Activated T-helper 2 cell treated with anti-CD3 and anti-CD28 coated beads, Interferon-gamma antibody, Interleukin-2, Interleukin-4, amounts not matched to agents 10 μg/mL and 5 μg/mL and 100 μg/mL, durations not matched to agents 14 hours and 24 hours and 36 hours (primary cell): ENCODE measurements at places on chromosomes 11 and 22. TPM values are rescaled to one million over a fixed set of nuclear protein-coding genes. Genes with fewer than 3 reads are reported as not detected.

Gene GP1BB
- total RNA-seq, result not detected in 2 replicates

Gene SERHL2
- 1.8 and 2.2 TPM in 2 replicates for total RNA-seq

Gene SYNGR1
- total RNA-seq, result not detected in 2 replicates

Gene CARD16
- total RNA-seq, result 5.2 and 5.8 TPM in 2 replicates

Gene CYTH4
- total RNA-seq, result 45.9 and 49.8 TPM in 2 replicates

Gene KLHL35
- 0.87 and 1.6 TPM in 2 replicates for total RNA-seq

Gene BSCL2
- 28.7 and 32.8 TPM in 2 replicates for total RNA-seq

Gene GAL
- 0.84 and 1.0 TPM in 2 replicates for total RNA-seq
